OCI-LY7 (cell line): ENCODE measurements at places on chromosomes 1 and 21.

- no peak for DNase-seq
Observed at GRCh38 chr21:26082549-26082948, 88.0 kb downstream of the APP start.

GRCh38 chr21:33642896-33643657, 776 bp downstream of the ITSN1 start:
- peak; percentile 19 for DNase-seq

GRCh38 chr1:121444096-121444495, 259.3 kb downstream of the SRGAP2C start:
- DNase-seq, result no peak

GRCh38 chr1:69533343-69533742, 34.4 kb upstream of the LRRC7 start:
- no peak for DNase-seq

DNA sequence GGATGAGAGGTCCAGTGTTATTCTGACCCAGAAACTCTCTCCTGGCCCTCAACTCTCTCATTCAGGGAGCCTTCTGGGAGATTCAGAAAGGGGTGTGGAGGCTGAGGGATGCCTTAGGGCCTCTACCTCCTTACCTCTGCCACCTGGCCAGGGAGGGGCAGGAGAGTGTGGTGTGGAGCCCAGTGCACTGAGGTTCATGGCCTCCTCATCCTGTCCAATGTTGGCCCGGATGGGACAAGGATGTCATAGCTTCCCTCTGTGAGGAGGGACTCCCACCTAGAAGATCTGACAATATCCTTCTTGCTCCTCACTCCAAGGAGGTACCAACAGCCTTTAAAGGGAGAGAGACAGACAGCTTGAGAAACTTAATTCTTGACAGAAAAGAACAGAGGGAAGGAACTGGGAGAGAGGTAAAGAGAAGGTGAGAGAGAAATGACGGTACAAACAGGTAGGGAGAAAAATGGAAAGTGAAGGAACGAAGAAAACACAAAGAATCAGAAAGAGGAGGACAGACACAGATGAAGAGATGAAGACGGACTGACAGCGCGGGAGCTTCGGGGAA, 779 bp downstream of the BEND5 start:
- no peak for DNase-seq
